ENCODE measurements at places on chromosomes 1 and 21. TPM values are rescaled to one million over a fixed set of nuclear protein-coding genes. Genes with fewer than 3 reads are reported as not detected.
A peak's percentile ranks its signal among the peaks of the same experiment; 100 is the strongest.

DNA sequence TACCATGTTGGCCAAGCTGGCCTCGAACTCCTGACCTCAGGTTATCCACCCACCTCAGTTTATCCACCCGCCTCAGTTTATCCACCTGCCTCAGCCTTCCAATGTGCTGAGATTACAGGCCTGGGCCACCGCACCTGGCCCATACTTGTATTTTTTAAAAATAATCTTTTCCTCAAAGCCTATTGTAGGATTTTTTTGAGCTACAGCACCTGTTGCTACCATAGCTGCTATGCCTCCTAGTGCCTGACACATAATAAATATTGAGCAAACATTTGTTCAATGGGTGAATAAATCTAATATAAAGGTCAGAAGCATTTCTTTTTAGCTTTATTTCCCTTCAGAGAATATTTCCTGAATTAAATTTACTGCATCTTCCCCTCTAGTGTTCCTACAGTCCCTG, 15.7 kb upstream of the ACBD3 start:
- no peak for DNase-seq

The NOS1AP gene
- 0.26 TPM for total RNA-seq

The FAM229A gene
- 0.26 TPM for total RNA-seq

GRCh38 chr1:18494304-18494703, 13.6 kb downstream of the KLHDC7A start:
- no peak for DNase-seq

DNA sequence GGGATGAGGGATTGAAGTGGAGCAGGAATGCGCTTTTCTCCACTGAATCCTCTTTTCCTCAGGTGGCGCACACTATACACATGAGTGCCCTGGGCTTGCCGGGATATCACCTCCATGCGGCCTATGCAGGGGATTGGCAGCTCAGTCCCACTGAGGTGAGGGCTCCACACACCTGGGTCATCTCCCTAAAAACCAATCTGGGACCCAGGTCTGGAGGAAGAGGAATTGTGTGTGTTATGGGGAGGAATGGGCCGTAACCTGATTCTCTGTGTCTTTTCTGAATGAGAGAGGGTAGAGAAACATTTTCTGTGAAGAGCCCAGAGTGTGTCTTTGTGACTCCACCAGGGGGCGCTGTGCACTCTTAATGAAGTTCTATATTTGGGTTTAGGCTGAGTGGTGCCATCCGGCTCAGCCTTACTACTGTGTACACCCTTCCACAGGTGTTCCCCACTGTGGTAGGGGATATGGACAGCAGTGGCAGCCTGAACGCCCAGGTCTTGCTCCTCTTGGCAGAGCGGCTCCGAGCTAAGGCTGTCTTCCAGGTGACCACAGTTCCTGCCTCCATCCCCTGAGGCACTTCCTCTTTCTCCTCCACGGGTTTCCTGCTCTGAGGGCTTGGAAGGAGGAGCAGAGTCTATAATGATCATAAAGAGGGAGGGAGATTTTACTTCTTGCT, 1.5 kb downstream of the TOMM40L start:
- DNase-seq: peak; percentile 57

DNA sequence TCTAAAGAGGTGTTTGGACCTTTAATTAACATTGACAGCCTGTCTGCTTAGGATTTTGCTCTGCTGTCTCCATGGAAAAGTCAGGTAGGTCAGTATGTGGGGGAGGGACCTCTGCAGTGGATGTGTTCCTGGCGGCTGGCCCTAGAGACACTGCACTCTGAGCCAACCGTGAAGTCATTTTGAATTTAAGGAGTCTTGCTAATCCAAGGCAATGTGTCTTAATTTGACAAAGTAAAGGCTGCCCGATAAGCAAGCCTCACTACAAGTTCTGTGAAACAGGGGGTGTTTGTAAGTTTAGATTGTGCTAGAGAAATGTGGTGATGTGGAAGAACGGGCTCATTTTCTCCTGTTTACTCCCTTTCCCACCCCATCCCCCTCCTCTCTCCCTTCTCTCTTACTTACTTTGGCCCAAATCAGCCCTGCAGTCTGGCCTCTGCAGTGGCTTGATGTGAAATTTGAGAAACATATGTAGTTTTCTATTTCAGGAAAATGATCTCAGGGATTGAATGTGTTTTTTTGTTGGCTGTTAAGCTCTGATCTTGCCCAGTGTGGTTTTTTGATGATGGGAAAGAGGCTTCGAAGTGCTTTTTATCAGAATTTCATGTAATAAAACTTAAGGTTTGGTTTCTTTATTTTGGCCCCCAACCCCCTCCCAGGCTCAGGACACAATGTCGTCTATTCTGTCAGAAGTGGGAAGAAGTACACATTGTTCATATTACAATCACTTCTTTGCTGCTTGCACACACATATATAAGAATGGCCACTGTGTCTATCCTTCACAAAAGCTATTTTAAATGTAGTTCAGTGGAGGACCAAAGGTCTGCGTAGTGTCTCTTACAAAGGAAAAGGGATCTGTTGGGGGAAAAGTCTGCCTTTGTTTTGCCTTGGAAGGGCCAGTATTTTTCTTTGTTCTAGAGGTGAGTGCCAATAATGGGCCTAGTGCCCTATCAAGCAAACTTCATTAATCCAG, 96.6 kb downstream of the FGGY start:
- no peak for DNase-seq

- DNase-seq: peak; percentile 55
Measured at GRCh38 chr1:76066394-76066793, 8.2 kb upstream of the ST6GALNAC3 start.

The ASTN1 gene
- under 0.01 TPM for total RNA-seq
